ENCODE measurements at places on chromosomes 1 and 21.

DNA sequence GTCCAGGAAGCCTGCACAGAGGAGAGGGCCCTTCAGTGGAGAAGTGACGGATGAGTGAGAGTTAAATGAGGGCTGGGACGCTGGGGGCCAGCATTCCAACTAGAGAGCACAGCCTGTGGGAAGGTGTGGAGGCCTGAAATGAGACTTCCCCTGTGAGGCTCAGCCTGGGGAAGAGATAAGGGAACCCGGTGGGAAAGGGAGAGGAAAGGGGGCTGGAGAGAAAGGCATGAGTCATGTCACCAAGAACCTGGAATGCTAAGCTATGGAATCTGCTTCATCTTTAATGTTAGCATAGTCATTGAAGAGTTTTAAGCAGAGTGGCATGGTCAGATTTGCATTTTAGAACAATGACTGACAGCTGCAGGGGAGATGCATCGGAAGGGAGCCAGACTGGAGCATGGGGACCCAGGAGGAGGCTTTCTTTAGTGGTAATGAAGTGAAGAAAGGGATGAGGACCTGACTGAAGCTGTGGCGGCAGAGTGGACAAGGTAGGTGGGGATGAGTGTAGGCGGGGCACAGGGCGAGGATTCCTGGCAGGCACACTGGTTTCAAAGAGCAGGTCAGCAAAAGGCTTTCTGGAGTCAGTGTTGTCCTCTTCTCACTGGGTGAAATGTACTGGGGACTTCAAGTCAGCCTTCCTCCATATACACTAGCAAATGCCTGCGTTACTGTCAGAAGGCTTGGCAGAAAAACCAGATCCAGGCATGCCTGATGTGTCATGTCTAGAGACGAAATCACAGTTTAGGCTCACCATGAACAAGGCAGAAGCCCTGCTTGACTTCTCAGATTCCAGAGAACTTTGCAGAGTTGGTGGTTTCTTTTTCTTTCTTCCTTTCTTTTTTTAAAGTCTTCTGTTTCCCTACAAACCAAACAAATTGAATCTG lies 8.0 kb downstream of the RGL1 start:
- DNase-seq: no peak

GRCh38 chr1:191582169-191582568 lies 576.1 kb upstream of the RGS18 start:
- no peak for DNase-seq

DNA sequence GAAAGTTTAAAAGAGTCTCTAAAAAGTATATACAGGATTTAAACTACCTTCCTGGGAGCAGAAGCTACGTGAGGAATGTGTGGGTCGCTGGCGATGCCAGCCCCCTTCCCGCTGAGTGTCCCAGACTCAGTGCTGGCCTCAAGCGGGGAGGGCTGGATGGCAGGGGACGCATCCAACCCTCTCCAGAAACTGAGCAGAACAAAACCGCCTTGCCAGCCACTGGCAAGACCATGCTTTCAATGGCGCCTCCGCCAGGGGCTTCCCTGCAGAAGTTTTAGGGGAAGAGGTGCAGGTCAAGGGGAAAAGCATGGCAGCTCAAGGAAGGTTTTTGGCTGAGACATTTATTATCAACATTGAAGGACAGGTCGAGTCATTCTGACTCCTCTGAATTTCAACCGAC lies 26.1 kb downstream of the NADK start:
- no peak for DNase-seq

DNA sequence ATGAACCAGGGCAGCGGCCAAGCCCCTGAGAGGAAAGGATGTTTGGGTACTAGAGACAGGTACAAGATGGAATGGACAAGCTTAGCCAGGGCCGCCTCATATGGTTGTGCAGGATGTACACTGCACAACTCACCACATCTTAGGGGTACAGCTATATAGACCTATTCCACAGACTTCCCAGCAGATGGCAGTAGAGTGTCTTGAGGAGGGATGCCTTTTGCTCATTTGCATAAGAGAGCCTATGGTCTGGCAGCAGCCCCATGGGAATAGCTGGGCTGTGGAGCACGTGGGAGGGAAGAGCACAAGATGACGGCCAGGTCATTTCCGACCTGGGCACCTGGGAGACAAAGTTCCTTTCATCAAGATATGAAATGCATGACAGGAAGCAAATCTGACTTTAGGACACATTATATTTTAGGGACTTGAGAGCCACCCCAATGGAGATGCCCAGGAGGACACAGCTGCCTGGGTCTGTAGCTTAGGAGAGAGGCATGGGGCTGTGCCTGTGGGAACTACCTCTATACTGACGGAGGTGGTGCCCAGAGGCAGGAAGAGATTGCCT lies 215.5 kb downstream of the KCNJ6 start:
- DNase-seq: no peak

- DNase-seq: no peak
Observed at GRCh38 chr1:219657186-219657585, 44.3 kb upstream of the ZC3H11B start.

DNA sequence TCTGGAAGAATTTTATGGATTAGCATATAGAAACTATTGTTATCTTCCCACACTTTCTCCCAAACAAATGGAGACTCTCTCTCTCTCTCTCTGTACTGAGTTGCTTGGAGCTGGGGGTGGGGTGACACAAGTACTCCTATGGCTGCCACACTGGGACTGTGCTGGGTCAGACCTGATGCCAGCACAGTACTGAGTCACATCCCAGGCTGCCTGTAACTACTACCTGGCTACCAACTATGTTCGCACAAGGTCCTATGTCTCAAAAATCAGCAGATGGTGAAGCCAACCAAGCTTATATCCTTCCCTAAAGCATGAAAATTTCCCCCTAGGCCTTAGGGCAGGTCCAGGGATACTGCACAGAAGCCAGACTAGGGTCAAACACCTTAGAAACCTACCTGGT lies 66.6 kb downstream of the FAF1 start:
- DNase-seq: no peak

DNA sequence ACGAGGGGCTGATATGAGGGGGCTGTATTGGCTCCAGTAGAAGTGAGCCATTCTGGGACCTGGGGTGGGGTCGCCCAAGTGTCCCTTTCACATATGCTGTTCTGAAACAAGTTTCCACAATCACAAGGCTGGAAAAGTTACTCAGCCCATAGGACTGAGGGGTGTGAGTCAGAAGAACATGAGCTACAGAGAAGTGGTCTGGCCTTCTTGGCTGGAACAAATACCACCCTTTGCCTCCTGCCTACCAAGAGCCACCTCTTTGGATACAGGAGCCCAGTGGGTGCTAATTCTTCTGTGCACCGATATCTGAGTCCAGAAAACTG lies 42.4 kb downstream of the MEF2D start:
- no peak for DNase-seq

GRCh38 chr1:183143576-183144315 lies 42.3 kb upstream of the LAMC2 start:
- no peak for DNase-seq

DNA sequence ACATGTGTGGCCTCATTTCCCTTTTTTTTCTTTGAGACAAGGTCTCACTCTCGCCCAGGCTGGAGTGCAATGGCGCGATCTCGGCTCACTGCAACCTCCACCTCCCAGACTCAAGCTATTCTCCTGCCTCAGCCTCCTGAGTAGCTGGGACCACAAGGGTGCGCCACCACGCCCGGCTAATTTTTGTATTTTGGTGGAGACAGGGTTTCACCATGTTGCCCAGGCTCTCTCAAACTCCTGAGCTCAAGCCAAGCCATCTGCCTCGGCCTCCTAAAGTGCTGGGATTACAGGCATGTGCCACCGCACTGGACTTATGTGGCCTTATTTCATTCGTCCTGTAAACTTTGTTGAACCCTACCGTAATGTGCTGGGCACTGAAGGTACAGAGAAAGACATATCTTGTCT lies 569 bp upstream of the WARS2 start:
- DNase-seq: peak; percentile 31

DNA sequence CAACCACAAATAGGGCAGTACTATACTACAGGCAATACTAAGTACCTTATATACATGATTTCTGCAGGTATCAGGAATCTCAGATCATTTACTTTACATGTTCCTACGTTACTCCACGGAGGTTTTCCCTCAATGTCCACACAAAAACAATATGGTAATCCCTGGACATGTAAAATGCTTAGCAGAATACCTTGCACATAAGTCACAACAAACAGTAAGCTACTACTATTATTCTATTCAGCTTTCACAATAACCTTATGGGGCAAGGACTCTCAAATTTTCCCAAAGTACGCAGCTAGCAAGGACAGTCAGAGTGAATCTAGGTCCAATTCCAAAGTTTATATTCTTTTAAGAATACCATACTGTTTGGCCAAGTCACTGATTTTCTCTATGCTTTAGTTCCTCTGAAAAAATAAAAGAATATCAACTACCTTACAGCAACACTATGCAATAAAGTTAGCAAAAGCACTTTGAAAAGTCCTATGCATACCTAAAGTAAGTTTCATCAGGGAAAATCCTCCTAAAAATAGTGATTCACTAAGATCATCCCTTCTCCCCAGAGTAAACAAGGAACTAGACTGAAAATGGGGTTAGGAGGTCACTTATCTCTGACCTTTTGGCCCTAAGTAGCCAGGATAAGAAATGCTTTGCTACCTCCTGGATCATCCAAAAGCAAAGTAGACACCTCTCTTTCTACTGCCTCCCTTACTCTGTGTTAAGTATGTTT lies 67.4 kb downstream of the LUZP1 start:
- no peak for DNase-seq

GRCh38 chr21:42228709-42229220 lies 9.8 kb downstream of the ABCG1 start:
- no peak for DNase-seq

GRCh38 chr21:34020005-34020847 lies 53.2 kb upstream of the MRPS6 start:
- DNase-seq: no peak

GRCh38 chr1:93734999-93735398 lies 53.4 kb upstream of the BCAR3 start:
- DNase-seq: no peak
